Esophagus mucosa (tissue), 1 donor: ENCODE measurements at places on chromosomes 2 and 18. TPM values are rescaled to one million over a fixed set of nuclear protein-coding genes. Genes with fewer than 3 reads are reported as not detected.

- no peak for ATAC-seq
These were observed 4.8 kb downstream of the ONECUT2 start for GRCh38 chr18:57439985-57440330.

OXER1 gene
- total RNA-seq = 0.40 TPM

DNA sequence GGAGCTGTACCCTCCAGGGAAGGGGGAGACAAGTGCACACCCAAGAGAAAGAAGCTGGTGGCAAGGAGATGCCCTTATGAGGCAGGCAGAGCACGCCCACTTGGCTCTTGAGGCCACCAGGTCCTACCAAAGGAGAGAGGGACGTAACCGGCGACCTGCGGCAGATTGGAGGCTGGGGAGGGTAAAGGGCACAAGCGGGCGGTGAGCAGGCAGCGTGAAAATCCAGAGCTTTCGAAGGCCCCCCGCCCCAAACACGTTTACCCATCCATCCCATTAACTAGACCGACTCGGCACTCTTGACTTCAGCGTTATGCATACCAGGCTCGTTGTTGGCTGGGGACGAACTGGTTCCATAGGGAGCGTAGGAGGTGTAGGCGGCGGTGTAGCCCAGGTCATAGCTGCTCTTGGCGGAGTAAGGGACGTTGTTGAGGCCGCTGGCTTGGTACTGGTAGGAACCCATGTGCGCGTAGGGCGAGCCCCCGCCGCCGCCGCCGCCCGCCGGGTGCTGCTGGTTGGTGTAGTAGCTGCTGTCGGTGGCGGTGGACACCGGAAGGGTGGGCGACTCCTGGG is 794 bp downstream of the DLX2 start:
- ATAC-seq = peak; percentile 18

TMEM169 gene
- total RNA-seq = 0.04 TPM

KLHL30 gene
- total RNA-seq = 0.08 TPM

- no peak for ATAC-seq
These were observed 13.6 kb upstream of the RAB10 start for GRCh38 chr2:26020231-26020640.

DNA sequence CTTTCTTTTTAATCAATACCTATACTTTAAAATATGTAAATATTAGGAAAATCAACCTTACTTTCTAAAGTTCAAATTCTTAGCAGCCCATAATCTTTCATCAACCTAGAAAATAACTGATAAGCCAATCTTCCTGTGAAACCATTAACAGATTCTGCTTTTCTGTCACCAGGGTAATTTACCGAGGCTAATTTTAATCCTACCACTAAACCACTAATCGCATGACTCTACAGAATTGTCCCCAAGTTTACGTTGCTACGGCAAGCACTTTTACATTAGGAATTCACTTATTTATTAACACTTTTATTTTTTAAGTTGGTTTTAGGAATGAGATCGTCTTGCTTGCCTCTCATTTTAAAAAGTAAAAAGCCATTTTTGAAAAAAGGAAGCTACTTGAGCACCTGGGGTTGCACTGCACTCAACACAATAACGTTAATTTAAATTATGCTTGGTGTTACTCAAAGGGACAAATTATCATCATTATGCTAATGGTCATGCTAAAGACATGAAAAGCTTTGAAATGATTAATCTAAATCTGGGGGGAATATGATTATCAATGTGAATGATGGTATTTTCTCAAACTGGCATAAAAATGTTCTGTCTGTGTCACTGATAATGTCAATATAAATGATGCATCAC is 10.2 kb downstream of the ZNF516 start:
- no peak for ATAC-seq

- no peak for ATAC-seq
These were observed 40.8 kb downstream of the GTF3C3 start for GRCh38 chr2:196758474-196759377.

DNA sequence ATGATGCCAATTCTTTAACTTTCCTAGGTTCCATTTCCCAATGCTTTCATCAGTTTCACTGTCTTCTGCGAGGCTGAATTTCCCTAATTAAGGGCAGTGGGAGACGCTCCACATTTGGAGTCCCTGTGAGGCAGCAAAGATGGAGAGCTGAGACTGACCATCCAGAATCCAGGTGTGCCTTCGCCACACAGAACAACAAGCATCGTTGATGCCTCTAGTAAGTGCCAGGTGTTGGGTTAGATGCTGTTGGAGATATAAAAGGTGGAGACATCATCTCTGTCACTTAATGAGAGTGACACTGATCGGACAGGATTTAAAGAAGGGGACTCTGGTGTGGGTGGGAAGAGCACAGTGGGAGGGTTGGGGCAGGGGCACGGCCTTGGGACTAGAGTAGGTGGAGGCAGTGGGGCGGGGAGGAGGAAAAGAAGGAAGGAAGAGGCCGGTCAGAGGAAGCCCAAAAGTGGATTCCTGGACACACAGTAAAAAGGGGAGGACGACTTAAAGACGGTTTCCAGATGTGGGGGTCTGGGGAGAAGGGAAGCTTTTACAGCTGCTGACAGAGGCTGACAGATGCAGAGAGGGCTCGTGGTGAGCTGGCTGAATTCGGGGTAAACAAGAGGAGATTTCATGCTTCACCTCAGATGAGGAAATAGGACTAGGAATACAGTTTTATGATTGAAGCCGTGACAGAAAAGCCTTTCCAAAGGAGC is 113.0 kb downstream of the BCL2 start:
- no peak for ATAC-seq

- ATAC-seq = peak; percentile 82
These were observed 34.7 kb downstream of the RBKS start for GRCh38 chr2:27855476-27855875.

DNA sequence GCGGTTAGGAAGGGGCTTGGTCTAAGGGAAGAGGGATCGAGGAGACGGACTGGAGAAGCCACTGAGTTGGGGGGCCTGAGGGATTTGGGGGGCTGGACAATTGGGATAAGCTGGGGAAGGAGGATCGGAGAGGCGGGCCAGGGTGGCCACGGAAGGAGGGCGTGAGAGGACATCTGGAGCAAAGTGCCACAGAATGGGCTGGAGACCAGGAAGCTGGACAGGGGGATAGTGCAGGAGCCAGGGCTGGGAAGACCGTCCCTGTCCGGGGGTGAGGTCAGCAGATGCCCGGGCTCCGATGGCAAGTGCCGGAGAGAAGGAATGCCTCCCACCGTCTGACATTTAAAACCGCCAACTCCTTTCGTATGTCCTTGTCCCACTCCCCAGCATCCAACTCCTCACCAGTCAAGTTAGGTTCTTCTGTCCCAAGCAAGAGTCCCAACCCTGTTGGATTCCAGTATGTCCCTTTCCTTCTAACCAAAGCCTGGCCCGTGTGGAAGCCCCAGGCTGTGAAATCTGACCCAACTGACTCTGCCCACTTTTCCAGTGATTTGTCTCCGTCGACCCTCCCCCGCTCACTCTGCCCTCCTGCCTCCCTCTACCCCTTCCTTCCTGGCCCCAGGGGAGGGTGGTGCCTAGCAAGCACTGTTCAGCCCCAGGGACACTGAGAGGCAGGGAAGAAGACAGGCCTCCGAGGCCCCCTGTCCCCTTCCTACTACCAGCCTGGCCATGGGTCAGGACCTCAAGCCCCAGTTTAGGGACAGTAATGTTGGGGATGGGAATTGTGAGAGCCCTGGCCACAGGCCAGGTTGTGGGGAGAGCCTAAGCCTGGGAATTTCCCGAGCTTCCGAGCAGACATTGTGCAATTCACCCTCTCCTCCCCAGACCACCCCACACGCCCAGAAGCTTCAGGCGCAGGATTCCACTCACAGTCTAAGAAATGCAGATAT is 31.5 kb upstream of the TMBIM1 start:
- peak; percentile 8 for ATAC-seq

- no peak for ATAC-seq
These were observed 48.9 kb downstream of the APLF start for GRCh38 chr2:68516051-68516955.

ANKRD36B gene
- 5.4 TPM for total RNA-seq

KLHL41 gene
- 0.40 TPM for total RNA-seq

DNA sequence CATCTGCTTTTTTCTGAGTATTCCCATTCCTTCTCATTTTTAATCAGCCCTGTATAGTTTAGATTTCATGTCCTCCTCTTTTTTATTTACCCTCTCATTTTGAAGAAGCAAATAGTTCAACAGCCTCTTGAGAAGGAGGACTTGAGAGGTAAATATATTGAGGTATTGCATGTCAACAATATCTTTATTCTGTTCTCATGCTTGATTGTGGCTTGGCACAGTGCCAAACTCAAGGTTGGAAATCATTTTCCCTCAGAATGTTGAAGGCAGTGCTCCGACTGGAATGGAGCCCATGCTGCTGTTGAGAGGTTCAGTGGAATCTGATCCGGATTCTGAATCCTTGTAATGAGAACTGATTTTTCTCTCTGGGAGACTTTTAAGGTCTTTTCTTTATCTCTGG is 31.0 kb upstream of the GALNT3 start:
- ATAC-seq = no peak

AAMP gene
- 67.0 TPM for total RNA-seq

DNA sequence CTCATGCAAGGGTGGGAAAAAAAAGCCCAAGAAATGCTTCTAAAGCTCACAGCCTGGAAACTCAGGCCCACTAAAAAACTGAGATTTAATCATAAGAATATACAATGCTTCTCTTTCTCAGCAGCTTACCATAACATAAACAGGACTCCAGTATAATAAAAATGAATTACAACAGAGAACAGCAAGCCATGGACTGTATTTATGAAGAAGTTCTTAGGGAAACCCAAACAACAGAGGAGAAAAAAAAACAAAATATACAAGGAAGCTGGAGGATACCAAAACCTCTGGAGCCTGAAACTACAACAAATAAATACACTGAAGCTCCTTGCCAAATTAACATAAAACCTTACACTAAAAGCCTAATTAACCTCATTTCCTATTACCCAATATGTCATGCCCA is 187.8 kb downstream of the RDH14 start:
- ATAC-seq = no peak
